Stimulated activated CD4-positive, alpha-beta T cell treated with anti-CD3 and anti-CD28 coated beads, Interleukin-12 subunit alpha, Interleukin-12 subunit beta, amount 100 ng/mL, for 48 hours (primary cell): ENCODE measurements at places on chromosomes 16 and 17.

DNA sequence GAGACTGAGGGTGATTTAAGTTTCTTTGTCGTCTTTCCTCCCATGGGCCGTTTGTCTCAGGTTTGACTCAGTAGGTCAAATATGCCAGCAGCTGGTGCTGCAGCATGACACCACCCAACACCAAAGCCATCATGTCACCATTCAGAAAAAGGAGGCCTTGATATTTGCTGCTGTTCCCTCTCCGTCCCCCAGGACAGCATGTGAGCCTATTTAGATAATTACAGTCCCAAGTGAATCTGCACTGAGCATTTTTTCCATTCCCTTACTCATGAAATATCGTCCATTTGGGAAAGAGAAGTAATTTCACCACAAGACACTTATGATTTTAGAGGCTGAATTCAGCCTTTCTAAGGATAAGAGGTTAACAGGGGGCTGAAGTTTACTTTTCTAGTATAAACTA, 62.2 kb upstream of the ADORA2B start:
- no peak for DNase-seq

DNA sequence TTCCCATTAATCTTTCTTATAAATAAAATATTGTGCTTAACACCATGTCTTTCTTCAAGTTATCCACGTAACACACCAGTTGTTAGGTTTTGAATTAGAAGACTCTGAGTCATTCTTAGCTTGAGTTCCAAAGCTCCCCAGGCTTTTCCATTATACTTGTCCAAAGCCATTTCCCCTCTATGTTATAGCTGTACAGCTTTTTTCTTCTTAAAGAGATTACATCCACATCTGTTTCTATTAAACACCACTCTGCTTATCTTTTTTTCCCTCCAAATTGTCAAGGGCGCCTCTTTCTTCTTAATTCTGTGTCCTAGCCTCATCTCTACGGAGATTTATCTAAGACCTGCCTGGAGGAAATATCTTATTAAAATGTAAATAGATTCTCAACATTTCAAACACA, 139.4 kb upstream of the CPHXL start:
- no peak for DNase-seq

DNA sequence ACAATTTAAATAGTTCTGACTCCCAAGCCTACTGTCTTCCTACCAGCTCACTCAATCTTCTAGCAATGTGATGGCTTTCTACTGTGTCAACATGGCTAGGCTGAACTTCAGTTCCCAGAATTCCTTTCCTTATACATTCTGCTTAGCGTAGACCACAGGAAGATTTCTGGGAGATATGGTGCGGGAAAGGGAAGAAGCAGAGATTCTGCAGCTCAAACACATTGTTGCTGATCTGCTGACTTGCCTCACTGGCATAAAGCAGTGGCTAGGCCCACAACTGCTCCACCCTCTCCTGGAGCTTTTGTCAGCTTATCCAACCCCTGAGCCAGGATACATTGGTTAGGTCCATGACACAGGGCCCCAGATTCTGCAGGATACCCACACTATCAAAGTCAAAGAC, 58.8 kb downstream of the GAS7 start:
- no peak for DNase-seq

- no peak for DNase-seq
These were observed 79.7 kb downstream of the VAT1L start for GRCh38 chr16:77868052-77868451.

DNA sequence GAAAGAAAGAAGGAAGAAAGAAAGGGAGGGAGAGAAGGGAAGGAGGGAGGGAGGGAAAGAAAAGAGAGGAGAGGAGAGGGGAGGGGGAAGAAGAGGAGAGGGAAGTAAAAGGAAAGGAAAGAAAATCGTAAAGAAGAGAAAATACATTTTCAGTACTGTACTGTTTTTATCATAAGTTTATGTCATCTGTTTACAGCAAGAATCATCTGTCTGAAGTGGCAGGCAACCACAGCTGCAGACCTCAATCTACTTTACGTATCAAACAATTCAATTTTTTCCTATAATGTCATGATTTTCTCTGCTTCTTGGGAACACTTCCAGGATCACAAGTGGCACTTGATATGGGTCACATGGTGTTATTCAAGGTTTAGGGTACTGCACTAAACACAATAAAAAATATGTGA, 58.3 kb downstream of the USP32 start:
- no peak for DNase-seq

DNA sequence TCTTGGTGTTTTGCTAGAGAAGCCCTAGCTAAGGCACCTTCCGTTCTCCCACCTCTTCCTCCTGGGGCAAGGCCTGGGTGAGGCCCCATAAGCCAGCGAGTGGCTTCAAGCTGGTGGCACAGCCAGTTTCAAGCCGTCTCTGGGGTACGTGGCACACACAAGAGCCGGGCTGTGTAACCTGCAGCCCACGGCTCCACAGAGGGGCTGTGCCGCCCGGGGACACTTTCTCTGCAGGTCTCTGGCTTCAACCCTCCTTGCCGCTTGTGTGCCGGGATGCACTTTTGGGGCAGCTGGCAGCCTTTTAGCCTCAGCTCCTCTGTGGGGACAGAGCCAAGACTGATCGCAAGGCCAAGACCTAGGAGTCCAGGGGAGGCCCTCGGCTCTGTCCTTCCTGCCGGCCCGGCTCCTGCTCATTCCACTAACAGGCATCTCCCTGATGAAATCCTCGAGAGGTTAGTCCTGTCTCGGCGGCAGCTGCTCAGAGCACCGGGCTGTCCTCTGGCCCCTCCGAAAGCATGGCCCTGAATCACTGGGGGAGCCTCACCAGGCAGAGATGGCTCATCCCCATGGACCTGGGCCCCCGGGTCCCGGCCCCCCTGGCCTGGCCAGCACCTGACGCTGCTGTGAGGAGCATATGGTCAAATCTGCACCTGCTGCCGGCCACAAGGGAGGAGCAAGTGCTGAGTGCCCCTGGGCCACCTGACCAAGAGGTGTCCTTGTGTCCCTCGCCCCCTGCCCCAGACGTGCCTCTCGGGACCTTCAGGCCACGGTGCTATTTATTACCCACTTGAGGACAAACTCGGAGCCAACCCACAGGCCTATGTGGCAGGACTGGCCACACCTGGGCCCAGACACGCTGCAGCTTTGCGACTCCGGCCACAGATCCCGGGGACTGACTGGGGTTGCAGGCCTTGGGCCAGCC, 98.5 kb downstream of the METRNL start:
- no peak for DNase-seq

DNA sequence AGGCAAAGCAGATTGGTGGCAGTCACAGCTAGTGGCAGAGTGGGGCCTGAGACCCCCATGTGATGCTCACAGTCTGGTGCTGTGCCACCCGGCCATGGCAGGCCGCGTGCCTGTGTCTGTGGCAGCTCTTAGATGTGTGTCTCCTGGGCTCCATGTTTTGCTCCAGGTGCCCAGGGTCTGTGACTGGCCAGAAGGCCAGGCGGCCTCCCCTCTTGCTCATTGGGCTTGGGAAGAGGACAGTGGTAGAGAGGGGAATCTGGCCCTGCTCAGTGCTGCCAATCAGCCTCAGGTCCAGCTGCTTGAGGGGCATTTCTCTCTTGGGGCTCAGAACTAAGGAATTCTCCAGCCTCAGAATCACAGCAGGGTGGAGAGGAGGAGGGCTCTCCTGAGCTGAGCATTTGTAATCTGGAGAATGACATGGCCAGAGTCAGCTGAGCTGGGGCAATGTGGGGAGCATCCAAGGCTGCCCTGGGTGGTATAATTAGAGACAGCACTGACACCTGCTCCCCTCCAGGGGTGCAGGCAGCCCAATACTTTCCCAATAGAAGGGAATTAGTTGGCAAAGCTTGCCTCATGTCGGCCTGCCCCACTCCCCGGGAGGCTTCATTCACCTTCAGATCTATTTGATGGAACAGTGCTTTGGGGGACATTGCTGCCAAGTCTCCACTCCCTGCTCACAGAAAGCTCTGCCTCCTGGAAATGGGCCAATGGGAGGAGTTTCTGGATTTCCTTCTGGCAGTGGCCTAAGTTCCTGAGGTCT, 2.7 kb upstream of the LASP1NB start:
- DNase-seq, result no peak

DNA sequence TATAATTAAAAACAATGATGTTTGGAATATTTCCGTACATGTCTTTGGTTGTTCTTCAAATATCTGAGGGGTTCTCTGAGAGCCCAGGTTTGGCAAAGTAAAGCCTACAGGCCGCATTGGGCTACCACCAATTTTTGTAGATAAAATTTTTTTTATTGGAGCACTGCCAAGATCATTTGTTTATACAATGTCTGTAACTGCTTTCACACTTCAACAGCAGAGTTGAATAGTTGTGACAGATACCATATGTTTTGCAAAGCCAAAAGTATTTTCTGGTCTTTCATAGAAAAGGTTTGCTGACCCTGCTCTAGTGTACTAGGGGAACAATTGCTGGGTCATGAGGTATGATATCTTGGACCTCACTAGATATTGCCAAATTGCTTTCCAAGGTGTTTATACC, 10.5 kb downstream of the PPM1D start:
- no peak for DNase-seq

DNA sequence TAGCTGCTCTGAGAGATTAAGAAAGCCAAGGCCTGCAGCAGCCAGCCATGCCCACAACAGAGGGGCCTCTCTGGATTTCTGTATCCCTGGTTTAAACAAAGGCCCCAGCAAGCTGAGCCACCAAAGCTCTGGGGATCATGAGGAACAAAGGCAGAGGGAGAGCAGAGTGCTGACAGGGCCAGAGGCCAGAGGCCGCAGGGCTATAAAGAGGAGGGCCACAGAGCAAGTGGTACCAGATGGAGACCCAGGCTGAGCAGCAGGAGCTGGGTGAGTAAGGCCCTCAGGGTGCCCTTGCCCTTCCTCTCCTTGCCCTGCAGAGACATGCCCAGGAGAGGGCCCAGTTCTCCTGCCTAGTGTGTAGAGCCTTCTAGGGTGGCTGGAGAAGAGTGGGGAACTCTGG, at the start of gene CRYBA1:
CRYBA1 (plus strand) TSS at position 232 of the 400 bp plus-strand sequence; CDS start at position 237, 5 bp downstream.
- DNase-seq, result no peak

GRCh38 chr17:7633093-7633492, 3.2 kb downstream of the SHBG start:
- no peak for DNase-seq

GRCh38 chr16:50257876-50258275, 8.5 kb upstream of the ADCY7 start:
- no peak for DNase-seq

DNA sequence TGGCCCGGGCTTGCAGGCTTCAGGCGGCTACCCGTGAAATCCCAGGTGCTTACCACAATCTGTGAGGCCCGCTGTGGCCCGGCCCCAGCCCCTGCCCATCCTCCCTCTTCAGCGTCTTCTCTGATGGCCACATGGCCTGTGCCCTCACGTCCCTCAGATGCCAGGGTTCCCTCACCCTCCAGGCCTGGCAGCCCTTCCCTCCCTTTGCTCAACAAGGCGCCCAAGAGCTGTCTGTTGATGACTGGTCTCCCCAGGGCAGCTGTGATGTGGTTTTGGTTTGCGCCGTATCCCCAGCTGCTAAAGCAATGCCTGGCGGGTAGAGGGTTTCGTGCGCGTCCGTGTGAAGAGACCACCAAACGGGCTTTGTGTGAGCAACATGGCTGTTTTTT, 35.1 kb downstream of the PMM2 start:
- DNase-seq, result no peak

DNA sequence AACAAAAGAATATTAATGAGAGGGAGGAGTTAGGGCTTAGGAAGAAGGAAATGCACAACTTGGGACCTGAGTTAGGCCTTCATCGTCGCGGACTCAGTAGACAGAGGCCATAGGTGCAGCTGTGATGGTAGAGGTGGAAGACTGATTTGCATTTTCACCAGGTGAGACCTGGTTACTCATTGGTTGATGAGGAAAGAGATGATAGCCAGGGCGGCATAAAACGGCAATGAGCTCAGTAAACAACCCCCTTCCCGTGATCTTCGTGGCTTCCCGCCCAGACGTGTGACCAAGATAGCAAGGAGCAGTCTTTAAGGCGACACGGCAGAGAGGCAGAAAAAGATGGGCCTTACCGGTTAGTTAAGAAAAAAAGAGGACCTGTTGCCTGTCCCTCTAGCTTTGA, at the start of gene TMC5:
TMC5 (plus strand) TSS at position 244 of the 400 bp plus-strand sequence. CDS start 22,156 bp downstream, outside the sequence.
- DNase-seq, result no peak

GRCh38 chr16:58970775-58971174, 236.7 kb upstream of the GOT2 start:
- no peak for DNase-seq

DNA sequence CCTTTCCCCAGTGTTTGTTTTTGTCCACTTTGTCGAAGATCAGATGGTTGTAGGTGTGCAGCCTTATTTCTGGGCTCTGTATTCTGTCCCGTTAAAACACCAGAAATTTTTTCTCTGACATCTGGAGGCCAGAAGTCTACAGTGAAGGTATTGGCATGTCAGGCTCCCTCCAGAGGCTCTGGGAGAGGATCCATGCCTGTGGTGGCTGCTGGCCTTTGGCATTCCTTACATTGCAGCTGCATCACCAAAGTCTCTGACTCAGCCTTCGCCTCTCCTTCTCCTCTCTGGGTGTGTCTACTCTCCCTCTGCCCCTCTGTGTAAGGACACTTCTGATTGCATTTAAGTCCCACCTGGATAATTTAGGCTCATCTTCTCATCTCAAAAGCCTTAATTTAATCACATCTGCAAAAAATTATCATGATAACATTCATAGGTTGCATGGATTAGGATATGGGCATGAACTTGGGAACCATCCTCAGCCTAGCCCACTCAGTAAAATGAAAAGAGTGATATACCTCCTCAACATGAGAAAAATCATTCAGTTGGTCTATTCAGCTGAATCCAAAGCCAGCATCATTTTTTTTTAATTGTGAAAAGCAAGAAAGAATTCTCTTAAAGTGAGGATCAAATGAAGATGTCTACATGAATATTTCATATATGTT, 78.0 kb downstream of the MAP2K6 start:
- no peak for DNase-seq

DNA sequence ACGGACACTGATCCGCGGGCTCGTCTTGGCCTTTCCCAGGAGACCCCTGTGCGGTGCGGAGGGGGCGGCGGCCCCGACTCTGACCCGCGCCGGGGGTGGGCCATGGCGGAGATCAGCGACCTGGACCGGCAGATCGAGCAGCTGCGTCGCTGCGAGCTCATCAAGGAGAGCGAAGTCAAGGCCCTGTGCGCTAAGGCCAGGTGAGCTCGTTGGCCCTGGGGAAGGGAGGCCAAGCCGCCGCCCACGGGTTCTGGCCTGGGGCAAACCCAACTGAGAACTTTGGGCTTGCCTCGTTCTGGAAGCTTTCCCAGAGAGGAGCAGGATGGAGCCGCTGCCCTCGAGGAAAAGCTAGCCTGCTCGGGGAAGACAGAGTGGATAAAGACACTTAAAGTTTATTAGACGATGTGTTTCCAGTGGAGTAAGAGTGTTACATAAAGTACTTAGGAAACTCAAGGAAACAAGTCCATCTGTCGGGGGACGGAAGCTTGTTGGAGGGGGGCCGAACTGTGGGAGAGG, 540 bp downstream of the PPP4C start:
- no peak for DNase-seq
